Astrocyte (in vitro differentiated cells and primary cell): ENCODE measurements at places on chromosomes 4 and X. TPM values are rescaled to one million over a fixed set of nuclear protein-coding genes. Genes with fewer than 3 reads are reported as not detected.

The KCNE5 gene
- total RNA-seq: 0.46 and 1.3 TPM in 2 replicates

The TKTL2 gene
- total RNA-seq: not detected in 2 replicates

The PKD2 gene
- total RNA-seq: 19.7 TPM in 2 replicates

The H2AZ1 gene
- total RNA-seq: 210 and 273 TPM in 2 replicates

The TMSB15B gene
- total RNA-seq: 6.3 and 8.0 TPM in 2 replicates

The PAGE4 gene
- total RNA-seq: not detected in 2 replicates

The XKRX gene
- total RNA-seq: not detected in 2 replicates
